HT1080 (cell line): ENCODE measurements at places on chromosomes 7 and 10.

GRCh38 chr7:1562597-1563051 is 6.6 kb upstream of the TMEM184A start:
- no peak for DNase-seq

GRCh38 chr7:137283153-137283552 is 60.4 kb downstream of the PTN start:
- DNase-seq, result no peak

DNA sequence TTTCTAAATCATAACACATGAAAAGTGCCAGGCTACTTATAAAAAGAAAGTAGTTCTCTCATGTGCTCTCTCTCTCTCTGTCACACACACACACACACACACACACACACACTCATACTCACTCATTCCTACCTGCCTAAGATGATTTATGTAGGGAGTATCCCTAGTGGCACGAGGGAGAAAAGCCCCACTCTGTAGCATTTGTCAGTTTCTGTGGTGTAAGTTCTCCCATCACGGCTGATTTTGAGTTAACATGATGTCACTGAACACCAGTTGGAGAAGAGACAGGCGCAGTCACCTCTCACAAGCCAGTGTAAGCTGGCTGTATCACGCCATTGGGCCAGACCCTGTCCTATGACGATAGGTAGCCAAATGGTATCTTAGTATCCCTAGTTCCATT is 395.4 kb downstream of the SFMBT2 start:
- no peak for DNase-seq

GRCh38 chr7:114530057-114530611 is 115.5 kb downstream of the FOXP2 start:
- DNase-seq, result no peak

DNA sequence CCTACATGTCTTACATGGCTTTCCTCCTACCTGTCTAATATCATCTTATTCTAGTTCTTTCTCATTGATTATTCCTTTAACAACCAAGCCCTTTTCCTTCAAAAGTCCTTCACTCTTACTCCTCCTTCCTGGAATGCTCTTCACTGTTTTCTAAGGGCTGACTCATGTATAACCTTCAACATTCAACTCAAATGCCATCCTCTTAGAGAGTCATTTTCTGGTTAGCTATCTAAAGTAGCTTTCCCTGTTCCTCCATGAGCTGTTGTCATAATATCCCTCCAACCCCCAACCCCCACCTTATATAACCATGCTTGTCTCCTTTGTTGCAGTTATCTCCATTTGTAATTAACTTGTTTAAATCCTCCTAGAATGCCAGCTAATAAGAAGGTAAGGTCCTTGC is 286.8 kb downstream of the ADK start:
- DNase-seq, result peak; percentile 78

DNA sequence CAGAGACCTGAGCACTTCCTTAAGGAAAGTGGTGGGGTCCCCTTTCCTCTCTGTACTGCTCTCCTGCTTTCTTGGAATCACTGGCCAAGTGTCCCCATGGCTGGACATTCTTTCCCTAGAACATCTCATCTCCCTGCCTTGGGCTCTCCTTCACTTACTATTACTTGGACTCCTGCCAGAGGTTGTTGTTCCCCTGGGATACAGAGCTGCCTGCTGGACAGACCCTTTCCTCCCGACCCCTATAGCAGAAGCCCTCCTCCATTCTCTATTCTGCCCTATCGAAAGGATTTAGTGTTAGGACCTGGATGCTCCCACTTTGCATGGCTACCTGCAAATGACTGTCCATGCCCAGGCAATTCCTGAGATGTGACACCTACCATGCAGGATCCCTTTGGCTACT is 164.3 kb upstream of the PODXL start:
- no peak for DNase-seq

- no peak for DNase-seq
These were observed 1.6 kb downstream of the DLX6 start for GRCh38 chr7:97006816-97007582.

- no peak for DNase-seq
These were observed 19.5 kb downstream of the EN2 start for GRCh38 chr7:155477476-155477875.

DNA sequence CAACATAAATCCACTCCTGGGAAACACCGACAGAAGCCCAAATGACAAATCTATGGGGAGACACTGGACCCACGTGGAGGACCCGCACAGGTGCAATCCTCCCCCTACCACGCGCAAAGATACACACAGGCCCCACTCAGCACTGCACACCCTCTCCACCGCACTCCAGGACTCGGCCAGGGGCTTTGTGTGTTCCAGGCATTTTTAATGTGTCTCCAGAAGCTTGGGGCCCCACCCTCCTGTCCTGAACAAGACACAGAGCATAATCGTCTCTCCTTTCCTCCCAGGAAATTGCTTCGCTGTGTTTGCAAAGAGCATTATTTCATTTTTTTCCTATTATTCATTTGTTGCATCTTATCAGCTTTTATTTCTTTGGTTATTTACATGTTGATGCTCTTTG is 82.8 kb downstream of the GLI3 start:
- DNase-seq, result no peak

GRCh38 chr10:94524146-94524545 is 21.4 kb upstream of the HELLS start:
- DNase-seq, result no peak

- no peak for DNase-seq
These were observed 236.4 kb upstream of the GPR26 start for GRCh38 chr10:123429706-123430221.

GRCh38 chr10:3651969-3652653 is 132.9 kb downstream of the KLF6 start:
- DNase-seq, result no peak

- no peak for DNase-seq
These were observed 35.9 kb downstream of the FZD1 start for GRCh38 chr7:91299952-91300775.

- DNase-seq, result no peak
These were observed 20.4 kb upstream of the C10orf71 start for GRCh38 chr10:49278497-49278981.

DNA sequence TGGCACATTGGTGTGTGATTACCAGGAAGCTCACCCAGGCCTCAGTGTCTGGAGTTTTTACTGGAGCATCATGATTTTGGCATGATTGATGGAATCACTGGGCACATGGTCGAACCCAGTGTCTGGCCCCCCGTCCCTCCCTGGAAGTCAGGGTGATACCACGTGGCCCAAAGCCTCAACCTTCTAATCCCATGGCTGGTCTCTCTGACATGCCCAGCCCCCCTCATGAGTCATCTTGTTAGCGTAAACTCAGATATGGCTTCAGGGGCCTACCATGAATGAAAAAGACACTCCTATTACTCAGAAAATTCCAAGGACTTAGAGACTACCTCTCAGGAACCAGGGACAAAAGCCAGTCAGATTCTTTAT is 109.3 kb downstream of the GRK5 start:
- peak; percentile 89 for DNase-seq

DNA sequence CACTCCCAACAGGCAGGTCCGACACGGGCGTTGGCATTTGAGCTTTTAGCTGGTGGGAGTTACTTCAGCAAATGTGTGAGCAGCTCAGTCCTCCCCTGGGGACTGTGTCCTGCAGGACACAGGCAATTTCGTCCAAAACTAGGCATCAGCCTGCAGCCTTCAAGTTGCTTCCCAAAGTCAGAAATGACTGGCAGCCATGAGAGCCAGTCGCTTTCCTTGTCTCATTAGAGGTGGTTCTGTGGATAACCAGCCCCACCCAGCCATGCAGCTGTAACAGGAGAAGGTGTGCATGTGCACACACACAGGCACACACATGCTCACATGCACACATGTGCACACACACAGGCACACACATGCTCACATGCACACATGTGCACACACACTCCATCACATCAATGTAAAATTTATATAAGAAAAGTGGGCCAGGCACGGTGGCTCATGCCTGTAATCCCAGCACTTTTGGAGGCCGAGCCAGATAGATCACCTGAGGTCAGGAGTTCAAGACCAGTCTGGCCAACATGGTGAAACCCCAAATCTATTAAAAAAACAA is 138.8 kb upstream of the TCERG1L start:
- no peak for DNase-seq

GRCh38 chr10:129441372-129442009 is 25.6 kb upstream of the MGMT start:
- no peak for DNase-seq

DNA sequence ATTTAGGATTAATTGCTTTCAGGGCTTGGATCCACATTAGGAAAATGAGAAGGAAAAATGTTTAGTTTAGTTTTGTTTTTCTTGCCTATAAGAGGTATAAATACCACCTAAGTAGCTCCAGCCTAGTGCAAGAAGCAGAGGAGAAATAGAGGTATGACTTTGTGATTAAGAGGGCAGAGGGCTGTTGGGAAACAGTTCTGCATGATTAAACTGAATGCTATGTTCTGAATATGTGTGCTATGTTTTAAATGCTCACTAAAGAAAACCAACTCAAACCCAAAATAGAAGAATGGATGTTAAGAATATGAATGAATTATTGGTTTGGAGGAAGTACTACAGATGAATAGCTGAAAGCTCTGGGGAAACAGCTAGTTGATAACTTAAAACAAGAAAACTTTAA is 7.6 kb downstream of the CALCR start:
- no peak for DNase-seq

DNA sequence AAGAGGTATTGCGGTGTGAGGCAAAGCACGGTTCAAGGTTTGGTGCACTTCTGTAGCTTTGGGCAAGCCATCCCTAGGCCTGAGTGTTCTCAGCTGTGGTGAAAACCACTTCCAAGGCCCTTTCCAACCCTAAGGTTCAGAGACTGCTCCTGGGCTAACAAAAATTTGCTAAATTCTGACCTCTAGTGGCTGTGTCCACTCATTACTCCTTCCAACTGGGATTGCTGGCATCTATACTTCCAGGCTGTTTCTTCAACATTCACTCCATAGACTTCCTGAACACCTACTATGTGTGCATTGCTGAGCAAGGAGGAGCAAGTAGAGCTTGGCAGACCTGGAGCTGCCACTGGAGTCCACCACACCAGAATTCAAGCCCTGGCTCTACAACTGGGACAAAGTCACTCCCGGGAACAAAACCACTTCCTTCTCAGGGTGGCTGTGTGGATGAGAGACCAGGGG is 29.3 kb upstream of the SH3PXD2A start:
- peak; percentile 66 for DNase-seq

DNA sequence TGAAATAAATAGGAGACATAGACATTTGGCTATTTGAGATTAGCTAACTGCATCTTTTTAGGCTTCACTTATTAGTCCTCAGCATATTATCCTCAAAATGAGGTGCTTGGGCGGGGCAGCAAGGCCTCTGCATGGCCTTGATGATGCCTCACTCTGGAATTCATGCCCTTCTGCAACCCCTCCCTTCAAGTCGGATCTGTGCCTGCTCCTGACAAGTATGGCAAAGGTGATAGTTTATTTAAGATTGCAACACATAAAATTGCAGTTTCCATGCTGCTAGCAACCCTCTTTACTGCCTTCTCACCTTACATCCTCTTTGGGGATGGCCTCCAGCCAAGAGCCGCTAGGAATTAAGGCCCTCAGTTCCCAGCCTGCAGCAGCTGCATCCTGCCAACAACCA is 241.3 kb upstream of the ADARB2 start:
- peak; percentile 63 for DNase-seq

DNA sequence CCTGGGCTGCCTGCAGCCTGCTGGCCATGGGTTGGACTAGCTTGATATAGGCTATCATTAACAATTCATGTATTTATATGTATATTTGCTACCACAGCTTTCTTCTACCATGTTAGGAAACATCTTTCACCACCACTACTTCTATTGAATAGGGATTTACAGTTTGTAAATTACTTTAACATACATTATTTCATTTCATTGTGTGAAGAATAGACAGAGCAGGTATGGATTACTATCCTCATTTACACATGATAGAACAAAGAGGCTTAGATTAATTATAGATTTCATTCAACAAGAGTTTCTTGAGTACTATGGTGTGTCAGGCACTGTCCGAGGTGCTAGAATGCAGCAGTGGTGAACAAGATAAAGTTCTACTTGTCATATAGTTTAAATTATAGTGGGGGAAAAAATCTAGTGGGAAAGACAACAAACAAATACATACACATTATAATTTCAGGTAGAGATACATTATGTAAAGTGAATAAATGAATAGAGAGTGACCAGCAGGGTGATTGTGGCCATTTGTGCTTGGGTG is 20.6 kb downstream of the VTI1A start:
- DNase-seq, result no peak

GRCh38 chr7:66170309-66171231 is 34.6 kb upstream of the TPST1 start:
- DNase-seq, result peak; percentile 33

DNA sequence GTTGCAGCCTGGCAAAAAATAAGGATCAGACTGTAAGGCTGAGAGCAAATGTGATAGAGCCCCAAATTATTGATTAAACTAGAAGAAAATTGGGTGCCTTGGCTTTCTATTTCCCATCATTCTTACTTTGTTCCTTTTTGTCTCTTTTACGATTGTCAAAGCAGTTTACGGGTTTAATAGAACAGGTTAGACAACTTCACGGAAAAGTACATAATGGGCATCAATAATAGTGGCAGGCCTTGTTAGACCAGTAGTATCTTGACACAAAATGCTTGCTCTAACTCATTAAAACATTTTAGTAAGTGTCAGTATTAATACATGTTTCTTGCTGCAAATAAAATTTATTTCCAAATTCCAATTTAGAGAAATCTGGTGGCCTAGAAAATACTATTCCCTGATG is 14.5 kb upstream of the GGCT start:
- DNase-seq, result no peak

DNA sequence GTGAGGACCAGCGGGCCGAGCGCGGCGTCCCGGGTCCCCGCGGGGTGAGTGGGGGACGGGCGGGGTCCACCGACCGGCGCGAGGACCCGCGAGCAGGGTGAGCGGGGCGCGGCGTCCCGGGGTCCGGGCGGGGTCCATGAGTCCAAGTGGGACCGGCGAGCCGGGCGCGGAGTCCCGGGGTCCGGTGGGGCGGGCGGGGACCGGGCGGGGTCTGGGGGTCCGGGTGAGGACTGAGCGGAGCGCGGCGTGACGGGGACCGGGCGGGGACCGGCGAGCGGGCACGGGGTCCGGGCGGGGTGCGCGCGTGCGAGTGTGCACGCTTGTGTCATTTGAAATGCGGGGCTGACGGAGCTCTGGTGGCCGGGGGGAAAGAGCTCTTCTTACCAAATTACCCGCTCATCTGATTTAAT is 765 bp downstream of the CELF2 start:
- DNase-seq, result no peak
